ENCODE measurements at places on chromosomes 16 and 17.

DNA sequence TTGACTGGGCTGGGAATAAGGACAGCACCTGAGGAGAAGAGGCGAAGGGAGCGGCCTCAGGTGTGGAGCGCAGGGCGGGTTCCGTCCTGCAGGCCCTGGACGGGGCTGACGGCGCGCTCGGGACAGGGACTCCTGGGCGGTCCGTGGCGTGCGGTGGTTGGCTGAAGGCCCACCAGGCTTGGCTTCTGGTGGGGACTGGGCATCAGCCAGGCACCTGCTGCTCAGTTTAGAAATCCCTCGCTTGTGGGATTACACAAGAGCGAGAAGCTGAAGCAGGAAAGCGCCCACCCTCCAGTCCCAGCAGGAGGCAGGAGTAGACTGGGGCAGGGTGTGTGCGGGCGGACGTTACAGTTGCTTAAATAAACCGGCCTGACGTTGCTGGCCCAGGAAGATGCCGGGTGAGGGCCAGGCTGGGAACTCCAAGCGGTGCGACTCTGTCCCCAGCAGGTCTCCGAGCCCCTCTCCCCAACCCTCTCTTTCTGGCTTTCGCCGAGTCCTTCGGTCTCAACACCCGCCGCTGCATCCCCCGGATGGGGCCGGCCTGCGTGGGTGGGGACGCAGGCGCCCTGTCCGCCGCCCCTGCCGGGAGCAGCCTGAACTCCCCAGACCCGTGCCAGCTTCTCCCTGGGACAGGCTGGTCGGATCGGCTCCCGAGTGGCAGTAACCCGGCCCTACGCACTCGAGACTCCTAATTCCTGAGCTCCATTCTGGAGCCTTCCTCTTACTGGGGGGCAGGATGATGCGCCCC lies 639 bp downstream of the MIF4GD start:
- peak; percentile 64 for DNase-seq

DNA sequence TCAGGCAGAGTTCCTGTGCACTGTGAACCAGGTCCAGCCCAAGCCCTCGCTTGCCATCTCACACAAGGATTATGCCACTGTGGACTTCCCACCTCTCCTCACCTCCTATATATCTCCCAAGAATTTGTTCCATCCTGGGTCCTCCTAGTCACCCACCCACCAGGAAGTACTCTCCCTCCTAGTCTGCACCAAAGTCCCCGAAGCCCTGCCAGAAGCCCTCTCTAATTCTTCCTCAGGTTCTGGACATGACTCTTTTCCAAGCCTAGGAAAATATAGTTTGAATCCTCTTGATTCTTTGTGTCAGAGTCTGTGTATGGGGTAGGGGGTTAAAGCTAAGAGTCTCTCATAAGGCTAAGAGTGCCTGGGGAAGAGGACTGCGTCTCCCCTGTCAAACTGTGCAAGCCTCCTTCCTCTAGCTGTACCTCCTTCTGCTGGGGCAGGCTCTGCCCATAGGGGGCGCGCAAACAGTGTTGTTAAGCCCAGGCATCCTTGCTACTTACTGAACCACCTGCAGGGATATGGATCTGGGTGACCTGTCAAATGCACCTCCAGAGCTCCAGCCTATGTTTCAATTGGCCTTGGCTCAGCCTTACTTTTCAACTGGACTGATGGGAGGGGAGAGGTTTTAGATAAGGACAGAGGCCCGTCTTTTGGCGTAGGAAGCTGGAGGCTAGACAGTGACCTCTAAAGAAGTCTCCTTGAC lies 16.6 kb upstream of the DLX4 start:
- peak; percentile 59 for DNase-seq

DNA sequence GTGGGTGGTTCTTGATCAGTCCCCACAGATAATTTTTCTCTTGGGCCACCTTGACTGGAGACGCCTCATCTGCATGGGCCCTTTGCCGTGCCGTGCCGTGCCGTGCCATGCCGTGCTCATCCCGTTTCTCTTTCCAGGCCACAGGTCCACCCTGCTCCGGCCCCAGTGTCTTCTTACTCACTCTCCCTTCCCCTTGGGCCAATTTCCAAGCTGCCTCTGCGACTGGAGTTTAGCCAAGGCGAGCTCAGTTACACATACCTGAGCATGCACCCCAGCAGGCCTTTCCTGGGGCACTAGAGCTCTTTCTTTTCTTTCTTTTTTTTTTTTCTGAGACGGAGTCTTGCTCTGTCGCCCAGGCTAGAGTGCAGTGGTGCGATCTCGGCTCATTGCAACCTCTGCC lies 40.5 kb upstream of the MGAT5B start:
- no peak for DNase-seq

- no peak for DNase-seq
These were observed 55.0 kb downstream of the ZNF423 start for GRCh38 chr16:49800876-49801275.
